ENCODE measurements at places on chromosomes 1 and 21.

DNA sequence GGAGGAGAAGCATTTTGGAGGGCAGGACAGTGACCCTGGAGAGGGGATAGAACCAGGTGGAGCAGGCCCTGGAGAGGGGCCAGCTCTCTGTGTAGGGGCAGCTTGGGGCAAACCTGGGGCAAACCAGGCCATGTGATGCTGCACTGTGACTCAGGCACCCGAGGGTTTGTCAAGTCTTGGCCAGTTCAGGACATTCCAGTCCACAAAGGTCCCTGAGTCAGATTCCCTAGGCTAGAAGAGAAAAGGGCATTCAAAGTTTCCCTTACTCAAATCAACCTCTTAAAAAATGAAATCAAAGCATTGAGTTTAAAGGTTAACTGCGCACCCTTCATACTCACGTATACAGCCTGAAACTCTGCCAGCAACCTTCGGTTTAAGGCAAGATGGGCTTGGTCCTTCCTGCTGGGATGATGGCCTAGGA, 25.2 kb upstream of the PLA2G2C start:
- no peak for DNase-seq

DNA sequence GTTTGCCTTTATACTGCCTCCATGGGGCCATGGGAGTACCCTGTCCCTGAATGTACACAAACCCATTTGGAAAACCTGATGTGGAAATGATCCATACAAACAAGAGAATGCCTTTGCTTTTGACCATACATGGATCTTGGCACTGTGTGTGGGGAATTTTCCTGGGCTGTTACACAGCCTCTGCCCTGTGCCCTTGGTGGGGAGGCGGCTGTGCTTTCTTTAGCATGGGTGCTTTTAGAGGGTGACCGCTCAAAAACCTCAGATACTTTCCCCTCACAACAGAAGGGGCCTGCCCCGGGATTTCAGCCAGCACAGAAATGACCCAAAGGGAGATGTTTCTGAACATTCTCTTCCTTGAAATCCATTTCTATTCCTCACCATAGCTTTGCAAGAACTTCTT, 194.8 kb downstream of the LMO4 start:
- no peak for DNase-seq

GRCh38 chr1:53959664-53960250, 13.6 kb downstream of the LRRC42 start:
- DNase-seq, result no peak

DNA sequence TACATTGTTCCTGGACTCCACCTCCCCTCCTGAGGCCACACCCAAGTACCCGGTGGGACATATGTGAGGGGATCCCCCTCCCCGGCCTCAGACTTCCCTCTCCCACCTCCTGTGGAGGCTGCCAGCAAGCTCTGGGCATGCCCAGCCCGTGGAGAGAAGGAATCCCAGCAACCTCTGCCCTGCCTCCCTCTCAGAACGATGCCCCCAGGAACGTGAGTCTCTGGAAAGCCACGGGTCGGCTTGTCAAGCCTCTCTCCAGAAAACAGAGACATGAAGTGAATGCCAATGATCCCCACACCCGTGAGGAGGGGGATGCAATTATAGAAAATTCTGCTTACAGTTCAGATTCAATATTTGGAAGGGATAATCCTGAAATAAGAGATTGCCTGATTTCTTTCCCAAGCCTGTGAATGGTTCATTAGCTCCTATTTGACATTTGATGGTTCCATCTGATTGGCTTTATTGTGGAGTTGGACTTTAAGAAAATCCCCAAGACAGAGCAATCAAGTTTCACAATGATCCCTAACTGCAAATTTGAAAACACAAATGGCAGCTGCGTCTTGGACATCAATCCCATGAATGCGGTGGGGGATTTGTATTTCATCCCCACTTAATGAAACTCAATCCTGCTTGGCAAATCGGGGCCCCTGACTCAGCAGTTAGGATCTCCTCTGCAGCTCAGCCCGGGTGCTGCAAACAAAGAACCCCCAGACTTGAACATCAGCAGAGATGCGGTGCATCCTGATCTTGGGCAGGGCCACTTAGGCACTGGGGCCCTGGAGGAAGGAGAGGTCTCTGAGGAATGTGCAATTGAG, 9.1 kb upstream of the GUCA2B start:
- DNase-seq, result no peak

DNA sequence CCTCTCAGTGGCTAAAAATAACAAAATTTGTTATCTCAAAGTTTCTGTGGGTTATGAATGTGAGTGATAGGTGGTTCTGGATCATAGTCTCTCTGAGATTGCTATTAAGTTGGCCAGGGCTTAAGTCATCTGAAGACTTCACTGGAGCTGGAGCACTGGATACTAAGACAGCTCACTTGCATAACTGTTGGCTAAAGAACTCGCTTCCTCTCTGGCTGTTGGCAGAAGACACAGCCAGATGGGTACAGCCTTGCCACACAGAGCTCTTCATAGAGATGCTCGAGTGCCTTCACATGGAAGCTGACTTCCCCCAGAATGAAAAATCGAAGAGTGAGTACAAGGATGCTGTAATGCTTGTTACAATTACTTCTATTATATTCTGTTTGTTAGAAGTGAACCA, 333.8 kb downstream of the ZP4 start:
- DNase-seq, result no peak

GRCh38 chr1:177170756-177171535, at the start of gene BRINP2:
BRINP2 (plus strand) TSS chr1:177170958; CDS start chr1:177229877, 58,919 bp downstream.
- peak; percentile 90 for DNase-seq

DNA sequence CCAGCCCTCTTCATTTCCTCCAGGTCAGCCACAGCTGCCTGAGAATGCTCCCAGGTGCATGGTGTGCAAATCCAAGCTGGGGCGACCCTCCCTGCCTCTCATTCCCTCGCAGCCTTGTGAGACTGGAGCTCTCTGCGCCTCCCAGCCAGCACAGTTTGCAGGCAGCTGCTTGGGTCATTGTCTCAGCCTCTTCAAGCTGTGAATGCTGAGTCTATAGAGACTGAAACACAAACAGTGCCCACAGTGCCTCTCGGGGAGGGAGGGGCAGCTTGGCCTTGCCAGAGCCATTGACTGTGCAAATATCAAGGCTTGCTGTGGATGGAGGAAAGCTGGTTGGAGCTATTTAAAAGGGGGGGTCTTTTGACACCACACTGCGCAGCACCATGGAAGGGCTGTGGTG, 10.6 kb downstream of the PLXNA2 start:
- DNase-seq, result peak; percentile 62

- no peak for DNase-seq
Observed at GRCh38 chr1:206005778-206006180, 2.6 kb upstream of the RAB7B start.

DNA sequence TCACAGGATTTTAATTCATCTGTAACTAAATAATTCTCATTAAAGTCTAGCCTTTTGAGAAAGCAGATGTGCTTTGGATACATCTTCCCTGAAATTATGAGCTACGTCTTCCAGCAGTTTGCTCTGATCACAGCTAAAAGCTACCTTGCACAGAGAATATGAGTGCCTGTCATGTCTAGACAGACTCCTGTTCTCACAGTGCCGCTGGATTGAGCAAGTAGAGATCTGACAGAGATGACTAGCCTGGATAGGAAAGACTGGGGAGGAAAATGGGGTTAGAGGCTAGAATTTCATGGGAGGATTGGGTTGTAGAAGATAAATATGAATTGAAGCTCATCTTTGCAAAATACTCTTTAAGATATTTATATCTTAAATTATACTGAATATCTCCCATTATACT, 24.1 kb downstream of the CEPT1 start:
- no peak for DNase-seq

GRCh38 chr1:23122023-23122748, 46.5 kb downstream of the LUZP1 start:
- no peak for DNase-seq

GRCh38 chr1:84861516-84861915, 31.5 kb downstream of the LPAR3 start:
- no peak for DNase-seq

- no peak for DNase-seq
Observed at GRCh38 chr1:45152126-45152525, 54.3 kb downstream of the ZSWIM5 start.

DNA sequence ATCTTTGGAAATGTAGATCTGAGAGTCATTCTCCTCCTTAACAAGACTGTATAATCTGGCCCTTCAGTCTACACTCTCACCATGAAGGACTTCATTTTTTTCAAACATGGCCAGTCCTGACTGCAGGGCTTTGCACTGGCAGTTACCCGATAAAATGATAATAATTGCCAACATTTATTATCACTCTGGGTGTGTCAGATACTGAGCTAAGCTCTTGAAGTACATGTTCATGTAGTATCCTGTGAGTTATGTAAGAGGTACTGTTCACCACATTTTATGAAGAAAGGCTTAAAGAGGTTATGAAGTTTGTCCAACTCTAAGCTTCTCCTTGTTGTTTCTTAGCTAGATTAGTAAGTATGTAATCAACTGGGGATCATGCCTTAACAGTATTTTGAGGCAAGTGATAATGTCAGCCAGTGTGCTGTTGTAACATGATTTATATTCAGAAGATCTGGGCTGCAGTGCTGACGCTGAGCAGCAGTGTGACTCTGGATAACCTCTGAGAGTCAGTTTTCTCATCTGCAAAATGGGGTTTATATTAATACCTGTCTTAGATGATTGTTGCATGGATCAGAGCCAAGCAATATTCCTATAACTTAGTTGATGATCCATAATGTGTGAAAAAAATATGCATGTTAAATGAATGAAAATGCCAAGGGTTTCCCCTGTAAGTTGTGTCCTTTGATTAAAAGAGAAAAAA, 42.1 kb upstream of the LEPR start:
- DNase-seq, result no peak

DNA sequence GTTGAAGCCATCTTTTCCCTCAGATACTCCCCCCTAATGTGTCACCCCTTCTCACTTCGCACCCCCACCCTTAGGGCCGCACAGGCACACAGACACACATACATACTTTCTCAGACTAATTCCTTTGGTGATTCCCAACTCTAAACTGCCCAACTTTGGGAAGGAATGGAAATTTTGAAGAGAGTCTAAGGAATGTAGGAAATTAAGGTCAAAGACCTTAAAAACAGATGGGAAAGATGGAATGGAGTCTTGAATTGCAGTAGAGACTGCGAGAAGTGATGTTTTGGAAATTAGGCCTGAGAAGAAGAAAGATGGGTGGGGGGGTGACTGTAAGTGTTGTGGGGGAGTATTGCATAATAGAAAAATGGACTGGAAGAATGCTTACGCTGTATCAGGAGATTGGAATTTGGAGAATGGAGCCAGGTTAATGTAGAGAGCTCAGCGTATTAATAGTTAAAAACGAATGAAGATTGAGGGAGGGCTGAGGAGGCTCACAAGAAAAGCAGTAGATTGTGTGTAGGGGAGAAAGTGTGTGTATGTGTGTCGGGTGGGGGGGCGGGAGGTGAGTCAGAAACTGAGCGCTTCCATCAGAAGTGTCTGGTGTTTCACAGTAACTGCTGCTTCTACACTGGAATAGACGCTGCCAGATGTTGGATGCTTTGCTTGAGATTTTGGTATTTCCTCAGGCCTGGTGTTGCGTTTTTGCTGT, 1.7 kb downstream of the PIP5K1A start:
- DNase-seq, result no peak

DNA sequence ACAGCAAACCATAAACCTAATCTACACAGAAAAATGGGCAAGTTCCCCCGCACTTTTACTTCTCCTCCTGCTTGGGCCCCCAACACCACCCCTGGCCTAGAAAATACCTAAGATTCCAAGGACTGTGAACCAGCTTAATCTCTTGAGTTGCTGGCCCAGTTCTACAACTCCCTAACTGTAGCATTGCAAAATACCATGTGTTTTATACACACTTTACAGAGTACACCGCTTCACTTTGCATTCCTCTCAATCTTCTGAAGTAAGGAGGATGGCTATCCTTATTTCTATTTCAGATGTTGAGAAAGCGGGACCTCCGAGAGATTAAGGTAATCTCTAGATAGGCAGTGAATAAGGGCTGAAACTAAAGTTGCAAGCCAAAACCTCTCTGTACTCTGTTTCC, 408.3 kb upstream of the NR5A2 start:
- no peak for DNase-seq

DNA sequence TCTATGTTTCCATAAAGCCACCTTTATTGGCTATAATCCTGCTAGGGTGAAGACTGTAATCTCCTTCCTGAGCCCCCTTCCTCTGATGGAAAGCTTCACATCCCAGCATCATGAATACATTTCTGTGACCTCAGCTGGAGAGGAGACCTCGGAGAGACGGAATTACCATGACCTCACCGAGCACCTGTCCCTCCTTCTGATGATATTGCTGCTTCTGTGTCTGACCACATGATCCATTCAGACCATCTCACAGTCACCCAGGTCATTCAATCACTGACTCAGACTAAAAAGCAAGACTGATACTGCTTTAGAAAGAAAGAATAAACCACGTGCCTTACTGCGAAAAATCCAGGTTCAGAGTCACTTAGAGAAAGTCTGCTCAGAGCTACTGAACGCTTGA, 8.8 kb downstream of the KCND3 start:
- DNase-seq, result no peak

DNA sequence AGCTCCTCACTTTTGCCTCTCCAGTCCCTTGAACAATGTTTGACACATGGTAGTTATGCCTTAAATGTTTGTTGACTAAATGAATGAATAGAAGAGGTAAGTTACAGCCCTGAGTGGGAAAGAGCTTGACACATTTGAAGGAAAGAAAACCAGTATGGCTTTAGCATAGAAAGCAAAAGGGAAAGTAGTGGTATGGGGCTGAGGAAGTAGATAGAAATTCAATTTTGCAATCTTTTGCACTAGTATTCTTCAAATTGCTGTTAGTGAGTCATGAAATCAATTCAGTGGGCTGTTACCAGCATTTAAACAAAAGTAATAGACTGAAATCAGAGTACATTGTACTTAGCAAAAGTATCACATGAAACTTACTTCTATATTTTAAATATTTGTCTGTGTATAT, 21.1 kb downstream of the PLA2G4A start:
- no peak for DNase-seq

- no peak for DNase-seq
Observed at GRCh38 chr1:89866568-89866967, 45.7 kb downstream of the LRRC8D start.

GRCh38 chr1:209199822-209200221, 383.7 kb upstream of the CAMK1G start:
- no peak for DNase-seq

DNA sequence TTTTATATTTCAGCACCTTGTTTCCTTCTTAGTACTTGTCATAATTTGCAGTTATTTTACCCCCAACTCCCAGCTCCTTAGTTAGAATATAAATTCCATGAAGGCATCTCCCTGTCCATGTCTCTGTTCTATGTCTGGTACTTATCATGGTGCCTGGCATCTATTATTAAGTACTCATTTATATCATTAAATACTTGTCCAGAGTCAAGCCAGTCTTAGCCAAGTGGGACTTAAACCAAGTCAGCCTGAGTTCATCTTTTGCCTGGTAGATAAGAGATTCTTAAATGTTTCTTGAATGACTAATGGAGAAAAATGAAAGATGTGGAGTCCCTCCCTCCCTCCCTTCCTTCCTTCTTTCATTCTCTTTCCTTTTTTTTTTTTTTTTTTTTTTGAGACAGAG, 9.4 kb downstream of the SLC25A44 start:
- no peak for DNase-seq

- DNase-seq, result no peak
Observed at GRCh38 chr1:114003431-114003830, 24.2 kb downstream of the OLFML3 start.

GRCh38 chr21:46472246-46472645, 13.6 kb downstream of the DIP2A start:
- DNase-seq, result no peak

All from NCI-H187 treated with DMSO at 0.1 percent for 48 hours (cell line).